ENCODE measurements at places on chromosomes 6 and 20. TPM values are rescaled to one million over a fixed set of nuclear protein-coding genes. Genes with fewer than 3 reads are reported as not detected.

The NFATC2 gene
- total RNA-seq, result 2.3 TPM

The ABHD16B gene
- total RNA-seq, result not detected

The ACTL10 gene
- total RNA-seq, result 1.5 TPM

The C20orf141 gene
- total RNA-seq, result 0.76 TPM

The WFDC2 gene
- 9.8 TPM for total RNA-seq

The FERMT1 gene
- 5.6 TPM for total RNA-seq

The RCAN2 gene
- total RNA-seq, result 0.89 TPM

The DSE gene
- total RNA-seq, result 20.9 TPM

Measured in mesangial cell (primary cell).